Renal cortical epithelial cell (primary cell): ENCODE measurements at places on chromosomes 4 and X.
A peak's percentile ranks its signal among the peaks of the same experiment; 100 is the strongest.

- no peak for DNase-seq
Observed at GRCh38 chrX:53594354-53594753, 92.2 kb downstream of the HUWE1 start.

DNA sequence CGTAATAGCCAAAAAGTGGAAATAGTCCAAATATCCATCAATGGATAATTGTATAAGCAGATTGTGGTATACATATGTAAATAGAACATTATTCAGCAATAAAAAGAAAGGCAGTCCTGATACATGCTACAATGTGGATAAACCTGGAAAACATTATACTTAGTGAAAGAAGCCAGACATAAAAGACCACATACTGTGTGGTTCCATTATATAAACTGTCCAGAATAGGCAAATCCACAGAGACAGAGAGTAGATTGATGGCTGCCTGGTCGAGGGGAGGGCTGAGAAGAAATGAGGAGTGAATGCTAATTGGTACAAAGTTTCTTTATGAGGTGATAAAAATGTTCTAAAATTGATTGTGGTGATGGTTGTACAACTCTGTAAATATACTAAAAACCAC, 397.4 kb upstream of the RPS6KA3 start:
- no peak for DNase-seq

DNA sequence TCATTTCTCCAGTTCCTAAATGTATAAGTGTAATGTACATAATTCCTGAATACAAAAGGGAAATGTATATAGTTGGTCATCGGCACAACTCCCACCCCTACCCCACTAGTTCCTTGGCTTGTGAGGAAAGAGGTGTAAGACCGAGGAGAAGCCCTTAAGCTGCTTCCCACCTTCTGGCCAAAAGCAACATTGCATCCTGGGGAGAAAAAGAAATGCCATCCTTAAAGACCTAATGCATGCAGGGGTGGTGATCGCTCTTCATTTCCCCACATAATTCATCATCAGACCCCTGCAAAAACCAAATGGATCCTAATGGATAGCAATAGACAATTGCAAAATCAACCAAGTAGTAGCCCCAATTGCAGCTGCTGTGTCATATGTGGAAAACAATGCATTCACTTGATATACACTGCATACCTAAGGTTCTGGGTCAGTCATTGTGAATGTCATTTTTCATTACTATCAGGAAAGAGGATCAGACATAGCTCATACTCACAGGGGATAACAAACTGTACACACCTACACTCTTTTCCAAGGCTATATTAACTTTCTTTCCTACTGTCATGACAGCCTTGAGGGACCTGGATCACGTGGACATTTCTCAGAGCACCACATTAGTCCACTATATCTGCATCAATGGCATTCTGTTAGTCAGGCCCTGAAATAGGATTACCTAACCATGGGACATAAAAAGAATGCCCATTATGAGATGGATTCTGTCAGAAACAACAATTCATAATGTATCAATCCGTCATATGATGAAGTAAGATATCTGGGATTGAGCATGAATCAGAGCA, 31.7 kb upstream of the NFXL1 start:
- DNase-seq = no peak

DNA sequence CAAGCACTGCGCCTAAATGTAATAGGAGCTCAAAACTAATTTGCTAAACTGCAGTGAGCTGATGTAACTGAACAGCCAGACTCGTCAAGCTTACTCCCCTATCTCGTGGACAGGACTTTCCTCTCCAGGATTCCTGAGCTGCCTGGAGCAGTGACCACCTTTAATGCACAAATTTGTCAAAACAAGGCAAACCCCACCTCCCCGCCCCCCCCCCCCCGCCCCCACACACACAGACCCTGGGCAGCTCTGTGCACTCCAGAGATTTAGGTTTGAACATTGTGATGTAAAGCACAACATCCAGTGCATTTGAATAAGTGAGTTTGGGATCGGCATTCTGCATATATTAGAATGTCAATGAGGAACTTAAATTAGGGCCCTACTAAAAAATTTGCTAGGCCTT, 77.7 kb upstream of the DHX15 start:
- DNase-seq = no peak

- DNase-seq = peak; percentile 22
Observed at GRCh38 chrX:84339507-84340364, 151.7 kb upstream of the RPS6KA6 start.

DNA sequence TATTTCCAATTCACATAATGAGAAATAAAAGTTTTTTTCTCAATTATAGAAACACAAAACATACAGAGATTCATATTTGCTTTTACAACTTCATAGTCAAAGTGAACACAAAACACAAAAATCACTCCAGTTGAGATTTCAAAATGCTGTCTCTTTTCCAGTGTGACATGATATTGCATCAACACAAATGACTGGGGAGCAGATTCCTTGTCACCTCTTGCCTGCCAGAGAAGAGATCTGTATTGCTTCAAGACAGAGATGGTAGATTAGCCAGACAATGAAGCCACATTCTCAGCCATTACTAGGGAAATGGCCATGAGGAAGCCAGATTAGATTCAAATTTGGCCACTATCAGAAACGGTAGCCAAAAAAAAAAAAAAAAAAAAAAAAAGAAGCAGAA, 2313.1 kb upstream of the AGA start:
- DNase-seq = no peak

GRCh38 chrX:54181202-54181953, 1.7 kb downstream of the FAM120C start:
- peak; percentile 10 for DNase-seq

DNA sequence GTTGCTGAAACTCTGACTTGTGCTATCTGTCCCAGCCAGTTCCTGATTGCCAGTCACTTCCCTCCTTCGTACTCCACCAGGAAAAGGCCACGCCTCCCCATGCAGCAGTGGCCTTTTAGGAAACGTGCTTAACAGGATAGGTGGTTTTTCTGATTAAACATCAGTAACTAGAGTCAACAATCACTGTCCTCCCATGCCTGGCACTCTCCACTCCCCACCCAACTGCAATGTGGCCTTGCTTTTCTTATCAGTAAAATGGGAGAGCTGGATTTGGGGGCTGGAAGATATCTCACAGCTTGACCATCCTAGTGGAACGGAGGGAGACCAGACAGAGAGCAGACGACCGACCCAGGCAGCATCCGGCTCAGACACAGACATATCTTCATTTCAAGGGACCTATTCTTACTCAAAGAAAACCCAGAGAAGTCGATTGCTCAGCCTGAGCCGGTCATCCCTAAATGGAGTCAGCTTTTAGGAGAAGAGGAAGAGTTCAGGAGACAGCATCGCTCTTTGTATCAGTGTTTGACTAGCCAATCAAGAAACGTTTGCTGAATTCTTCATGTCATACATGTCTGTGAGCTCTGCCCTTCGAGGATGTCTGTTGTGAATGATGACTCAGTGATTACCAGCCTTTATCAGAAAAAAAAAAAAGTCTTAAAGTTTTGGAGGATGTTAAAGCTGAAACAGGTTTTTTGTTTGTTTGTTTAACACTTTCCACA, 12.7 kb upstream of the UBA6 start:
- DNase-seq = peak; percentile 50
